ENCODE measurements at places on chromosomes 1 and 21.
A peak's percentile ranks its signal among the peaks of the same experiment; 100 is the strongest.

GRCh38 chr1:168521401-168522000 lies 22.3 kb downstream of the XCL2 start:
- no peak for DNase-seq

GRCh38 chr1:156624814-156625435 lies 5.7 kb downstream of the HAPLN2 start:
- DNase-seq, result no peak

DNA sequence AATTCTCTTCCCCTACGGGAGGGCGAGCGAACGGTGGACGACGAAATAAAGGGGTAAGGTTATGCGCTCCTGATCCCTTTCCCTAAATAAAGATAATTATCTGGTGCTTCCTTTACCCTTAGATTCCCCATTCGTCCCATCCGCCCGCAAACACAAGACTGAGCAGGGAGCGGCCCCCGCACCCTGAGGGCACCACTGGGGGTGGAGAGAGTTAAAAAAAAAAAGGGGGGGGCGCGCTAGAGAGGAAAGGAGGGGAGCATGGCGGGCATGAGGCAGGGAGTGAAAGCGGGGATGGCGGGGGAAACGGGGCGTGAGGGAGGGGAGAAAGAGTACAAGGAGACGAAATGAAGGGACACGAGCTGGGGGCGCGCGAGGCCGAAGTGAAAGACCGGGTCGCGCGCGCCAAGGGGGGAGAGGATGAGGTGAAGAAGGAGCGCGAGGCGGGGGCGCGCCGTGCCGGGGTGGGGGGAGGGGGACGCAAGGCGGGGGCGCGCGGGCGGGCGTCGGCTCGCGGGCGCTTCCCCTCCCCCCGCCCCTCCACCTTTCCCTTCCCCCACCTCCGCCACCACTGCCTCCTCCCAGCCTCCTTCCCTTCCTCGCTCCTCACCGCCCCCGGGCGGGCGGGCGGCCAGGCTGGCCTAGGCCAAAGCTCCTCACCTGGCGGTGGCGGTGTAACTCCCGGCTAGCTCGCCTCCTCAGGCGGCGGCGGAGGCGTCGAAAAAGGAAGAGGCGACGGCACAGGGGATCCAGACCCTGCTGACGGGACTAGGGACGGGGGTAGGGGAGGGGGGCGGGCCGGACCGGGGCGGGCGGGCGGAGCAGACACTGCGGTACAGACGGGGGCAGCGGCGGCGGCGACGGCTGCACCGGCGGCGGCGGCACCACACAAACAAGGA lies 448 bp downstream of the GATAD2B start:
- DNase-seq, result peak; percentile 52

GRCh38 chr21:44734026-44734745 lies 22.8 kb upstream of the TSPEAR start:
- no peak for DNase-seq

DNA sequence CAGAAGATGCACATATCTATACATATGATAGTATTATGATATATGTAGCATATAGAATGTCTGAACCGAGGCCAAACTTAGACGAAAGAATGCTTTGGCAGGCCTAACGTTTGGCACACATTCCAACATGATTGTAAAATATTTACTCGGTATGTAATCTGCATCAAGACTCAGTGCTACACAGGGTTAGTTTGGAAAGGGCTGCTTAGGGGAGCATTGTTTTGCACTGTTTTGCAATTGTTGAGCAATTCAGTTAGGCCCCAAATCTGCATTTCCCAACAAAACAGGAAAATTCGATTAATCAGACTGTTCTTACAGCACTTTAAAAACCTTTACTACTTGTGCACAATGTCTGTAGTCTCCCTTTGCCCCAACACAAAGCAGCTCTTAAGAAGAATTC lies 216.0 kb upstream of the NEGR1 start:
- no peak for DNase-seq

GRCh38 chr1:115036814-115037507 lies 7.3 kb downstream of the TSHB start:
- DNase-seq, result no peak

GRCh38 chr1:42981871-42982270 lies 23.2 kb upstream of the SLC2A1 start:
- DNase-seq, result no peak
